ENCODE measurements at places on chromosomes 2 and 18.

DNA sequence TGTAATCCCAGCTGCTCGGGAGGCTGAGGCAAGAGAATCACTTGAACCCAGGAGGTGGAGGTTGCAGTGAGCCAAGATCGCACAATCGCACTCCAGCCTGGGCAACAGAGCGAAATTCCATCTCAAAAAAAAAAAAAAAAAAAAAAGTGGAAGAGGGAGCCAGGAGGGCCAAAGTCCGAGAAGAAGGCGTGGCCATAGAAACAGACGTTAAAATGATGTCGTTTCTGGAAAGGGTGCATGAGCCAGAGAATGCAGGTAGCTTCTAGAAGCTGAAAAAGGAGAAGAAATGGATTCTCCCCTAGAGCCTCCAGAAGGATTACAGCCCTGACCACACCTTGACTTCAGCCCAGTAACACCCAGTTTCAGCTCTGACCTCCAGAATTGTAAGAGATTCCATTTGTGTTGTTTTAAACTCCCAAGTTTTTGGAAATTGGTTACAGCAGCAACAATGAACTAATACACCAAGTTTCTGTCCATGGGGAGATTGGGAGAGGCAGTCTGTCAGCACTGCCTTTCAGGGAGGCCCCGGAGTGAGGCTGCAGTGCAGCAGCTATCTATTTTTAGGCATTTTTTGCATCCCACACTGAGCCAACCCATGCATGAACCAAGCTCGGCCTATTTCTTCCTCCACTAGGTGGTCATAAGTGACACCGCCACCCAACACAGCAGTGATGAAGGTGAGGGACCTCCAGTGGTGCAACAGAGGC is 14.2 kb upstream of the TRAF3IP1 start:
- no peak for DNase-seq

GRCh38 chr18:40832362-40832761 is 1122.7 kb upstream of the PIK3C3 start:
- no peak for DNase-seq

GRCh38 chr2:129709956-129710598 is 269.4 kb upstream of the RAB6C start:
- no peak for DNase-seq

GRCh38 chr2:154638783-154639182 is 59.7 kb upstream of the KCNJ3 start:
- no peak for DNase-seq

DNA sequence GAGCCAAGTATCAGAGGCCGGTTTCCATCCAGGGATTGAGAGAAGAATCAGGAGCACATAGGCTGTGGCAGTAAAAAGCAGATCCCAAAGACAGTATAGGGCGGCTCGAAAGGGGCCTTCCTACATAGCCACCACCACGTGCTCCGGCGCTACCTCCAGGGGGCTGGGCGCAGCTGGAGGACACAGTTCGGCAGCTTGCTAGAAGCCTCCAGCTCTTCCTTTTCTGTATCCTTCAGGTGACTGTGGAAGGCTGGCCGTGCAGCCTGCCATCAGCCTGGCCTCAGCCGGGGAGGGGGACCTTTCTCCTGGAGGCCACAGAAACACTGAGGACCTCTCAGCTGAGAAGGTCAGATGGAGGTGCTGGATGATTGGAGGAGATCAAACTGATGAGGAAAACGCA is 183.6 kb upstream of the GLI2 start:
- DNase-seq = no peak

DNA sequence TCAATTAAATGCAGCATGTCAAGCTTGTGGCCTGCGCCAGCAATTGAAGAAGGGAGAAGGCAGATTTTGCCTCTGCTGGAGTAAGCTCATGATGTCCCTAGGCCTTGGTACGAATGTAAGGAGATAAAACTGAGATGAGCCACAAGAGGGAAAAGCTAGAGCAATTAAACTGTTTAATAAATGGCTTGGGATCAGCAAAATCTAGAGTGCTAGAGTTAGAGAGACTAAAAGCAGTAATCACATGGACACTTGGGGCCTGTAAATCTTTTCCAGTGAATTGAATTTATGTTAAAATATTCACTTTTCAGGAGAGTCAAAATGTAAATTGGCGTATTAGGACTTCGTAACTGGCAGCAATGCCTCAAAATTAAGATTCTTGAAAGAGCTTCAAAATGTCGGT is 86.2 kb downstream of the CDK15 start:
- no peak for DNase-seq

GRCh38 chr2:1618191-1618961 is 125.9 kb downstream of the PXDN start:
- no peak for DNase-seq

- peak; percentile 28 for DNase-seq
These were observed 296.2 kb upstream of the NRP2 start for GRCh38 chr2:205386109-205386508.

All from AG08395 (cell line).